ENCODE measurements at places on chromosomes 4 and X. TPM values are rescaled to one million over a fixed set of nuclear protein-coding genes. Genes with fewer than 3 reads are reported as not detected.

- DNase-seq, result no peak
Observed at GRCh38 chrX:121150217-121150616, 102.8 kb downstream of the GLUD2 start.

DNA sequence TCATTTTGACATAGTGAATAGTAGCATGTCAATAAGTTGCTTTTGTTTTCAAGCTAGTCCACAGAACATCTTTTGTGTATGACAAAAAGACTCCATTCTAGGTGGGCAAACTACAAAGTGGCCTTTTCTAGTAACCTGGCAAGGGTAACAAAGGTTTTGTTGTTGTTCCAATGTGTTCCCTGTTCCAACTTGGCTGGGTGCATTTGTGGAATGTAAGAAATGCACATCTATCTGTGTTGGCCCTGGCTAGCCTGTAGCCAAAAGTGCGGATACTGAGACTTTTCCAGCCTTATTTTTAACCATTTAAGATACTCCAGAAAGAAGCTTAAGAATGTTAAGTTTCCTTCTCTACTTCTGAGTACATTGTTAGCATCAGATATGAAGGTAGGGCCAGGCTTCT lies 118.7 kb upstream of the CHRDL1 start:
- DNase-seq, result no peak

DNA sequence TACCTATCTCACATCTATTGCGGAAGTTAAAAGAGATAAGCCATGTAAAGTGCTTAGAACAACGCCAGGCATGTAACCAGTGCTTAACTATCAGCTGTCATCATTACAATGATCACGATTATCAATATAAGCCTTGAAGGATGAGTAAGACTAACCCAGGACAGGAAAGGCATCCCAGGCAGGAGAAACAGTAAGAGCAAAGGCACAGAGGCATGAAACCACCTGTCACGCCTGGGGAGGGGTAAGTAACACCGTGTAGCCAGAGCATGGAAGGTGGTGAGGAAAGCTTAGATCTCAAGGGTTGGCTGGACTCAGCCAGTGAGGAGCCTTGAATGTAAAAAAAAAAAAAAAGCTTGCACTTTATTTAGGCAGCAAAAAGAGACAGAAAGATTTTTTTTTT lies 71.7 kb upstream of the NOCT start:
- DNase-seq, result no peak

GRCh38 chr4:153655928-153656327 lies 28.2 kb upstream of the TLR2 start:
- DNase-seq, result no peak

GRCh38 chr4:7782783-7783182 lies 156.9 kb downstream of the AFAP1 start:
- no peak for DNase-seq

The SPATA4 gene
- total RNA-seq, result not detected

The SCRG1 gene
- total RNA-seq, result 0.92 TPM

The GAGE1 gene
- total RNA-seq, result not detected

- DNase-seq, result peak; percentile 34
Observed at GRCh38 chr4:27759611-27760575, 899.3 kb downstream of the STIM2 start.

DNA sequence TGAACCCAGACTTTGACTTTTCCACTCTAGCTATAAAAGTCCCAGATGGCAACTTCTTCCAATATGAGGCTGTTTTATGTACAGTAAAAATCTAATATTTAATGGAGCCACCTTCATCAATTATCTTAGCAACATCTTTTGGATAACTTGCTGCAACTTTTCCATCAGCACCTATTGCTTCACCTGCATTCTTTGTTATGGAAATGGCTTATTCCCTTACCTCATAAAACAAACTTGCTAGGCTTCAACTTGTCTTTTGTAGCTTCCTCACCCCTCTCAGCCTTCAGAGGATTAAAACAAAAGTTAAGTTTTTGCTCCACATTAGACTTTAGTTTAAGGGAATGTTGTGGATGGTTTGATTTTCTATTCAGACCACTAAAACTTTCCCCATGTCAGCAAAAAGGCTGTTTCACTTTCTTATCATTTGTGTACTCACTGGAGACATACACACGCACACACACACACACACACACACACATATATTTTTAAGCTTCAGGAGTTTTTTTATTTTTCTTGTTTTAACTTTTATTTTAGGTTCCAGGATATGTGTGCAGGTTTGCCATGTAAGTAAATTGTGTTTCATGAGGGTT lies 1296.1 kb upstream of the PABPC4L start:
- DNase-seq, result no peak

DNA sequence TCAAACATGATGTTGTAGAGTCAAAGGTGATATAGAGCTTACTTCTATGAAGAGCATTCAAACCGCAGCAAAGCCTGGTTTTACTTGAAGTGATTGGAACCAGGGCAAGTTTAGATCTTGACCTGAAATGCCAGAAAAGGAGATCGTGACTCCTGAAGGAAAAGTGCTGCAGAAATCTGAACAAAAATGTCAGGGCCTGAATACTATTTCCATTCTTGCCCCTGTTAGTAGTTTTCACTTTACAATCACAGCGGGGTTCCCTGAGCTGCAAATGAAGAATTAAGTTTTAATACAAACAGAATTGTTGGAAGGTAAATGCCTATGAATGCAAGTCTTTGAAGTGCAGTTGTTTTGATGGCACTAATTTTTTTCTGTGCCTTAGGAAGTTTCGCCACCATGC lies 4.1 kb downstream of the SLIT2 start:
- no peak for DNase-seq

The VCX gene
- total RNA-seq, result not detected

DNA sequence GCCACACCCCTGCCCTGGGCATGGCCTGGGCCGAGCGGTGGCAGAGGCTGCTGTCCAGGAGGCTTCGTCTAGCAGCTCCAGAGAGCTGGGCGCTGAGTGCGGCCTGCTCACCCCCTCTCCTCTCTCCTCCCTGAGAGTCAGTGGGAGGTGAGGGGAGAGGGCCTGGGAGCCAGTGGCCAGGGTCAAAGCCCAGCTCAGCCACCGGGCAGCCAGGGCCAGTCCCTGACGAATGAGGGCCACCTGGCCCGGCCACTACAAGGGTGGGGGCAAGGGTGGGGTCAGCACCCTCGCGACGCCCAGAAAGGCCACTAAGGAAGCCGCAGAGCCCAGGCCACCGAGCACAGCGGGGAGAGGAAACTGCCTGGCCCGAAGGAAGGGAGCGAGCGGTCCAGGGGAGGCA lies 131.7 kb downstream of the FAM53A start:
- DNase-seq, result no peak

The HSFX2 gene
- total RNA-seq, result 2.9 TPM

The CHIC2 gene
- 25.0 TPM for total RNA-seq

- DNase-seq, result no peak
Observed at GRCh38 chr4:11535333-11535732, 106.6 kb upstream of the HS3ST1 start.

GRCh38 chr4:89617317-89617716 lies 219.6 kb downstream of the SNCA start:
- DNase-seq, result no peak

GRCh38 chrX:37347420-37347819 lies 1.7 kb upstream of the PRRG1 start:
- DNase-seq, result no peak

DNA sequence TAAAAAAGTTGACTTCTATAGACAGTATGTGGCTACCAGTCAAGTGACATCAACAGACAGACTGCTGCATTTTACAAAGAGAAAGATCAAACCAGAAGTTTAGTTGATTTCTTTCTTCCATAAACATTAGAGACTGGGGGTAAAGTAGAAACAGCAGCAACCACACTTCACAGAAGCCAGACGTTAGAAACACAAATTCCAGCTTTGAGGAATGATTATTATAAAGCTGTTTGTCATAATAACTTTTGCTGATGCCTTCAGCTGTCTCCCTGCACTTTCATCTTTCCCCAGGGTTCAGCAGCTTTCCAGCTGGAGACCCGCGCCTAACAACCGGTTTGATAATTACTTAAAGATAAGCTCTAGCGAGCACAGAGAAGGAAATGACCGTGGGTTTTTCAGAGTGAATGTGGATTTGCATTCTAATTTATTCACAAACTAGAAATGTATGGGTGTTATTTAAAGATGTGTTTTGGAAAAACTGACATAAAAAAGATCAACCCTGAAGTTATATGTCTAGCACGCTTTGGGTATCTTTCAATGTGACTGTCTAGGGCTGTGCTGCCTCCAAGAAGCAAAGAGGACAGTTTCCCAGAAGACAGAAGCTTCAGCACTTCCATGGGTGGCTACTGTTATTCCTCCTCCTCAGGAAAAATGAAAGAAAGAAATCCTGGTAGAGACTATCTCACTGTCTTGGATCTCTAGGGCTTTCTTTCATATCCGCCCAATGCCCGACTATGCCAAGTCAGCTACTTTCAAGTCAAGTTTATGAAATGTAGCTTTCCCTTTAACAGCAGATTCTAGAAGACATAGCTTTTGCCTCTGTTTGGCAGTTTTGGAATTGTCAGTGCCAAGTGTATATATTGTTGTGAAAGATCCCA lies 15.0 kb upstream of the ENAM start:
- peak; percentile 50 for DNase-seq

The GIMD1 gene
- not detected for total RNA-seq

GRCh38 chrX:130094696-130095095 lies 15.6 kb downstream of the ELF4 start:
- DNase-seq, result no peak

- DNase-seq, result no peak
Observed at GRCh38 chr4:19924761-19925160, 326.9 kb upstream of the SLIT2 start.

GRCh38 chrX:30898886-30899285 lies 9.8 kb upstream of the TAB3 start:
- no peak for DNase-seq

- DNase-seq, result no peak
Observed at GRCh38 chrX:120462370-120462769, 6.7 kb downstream of the LAMP2 start.

DNA sequence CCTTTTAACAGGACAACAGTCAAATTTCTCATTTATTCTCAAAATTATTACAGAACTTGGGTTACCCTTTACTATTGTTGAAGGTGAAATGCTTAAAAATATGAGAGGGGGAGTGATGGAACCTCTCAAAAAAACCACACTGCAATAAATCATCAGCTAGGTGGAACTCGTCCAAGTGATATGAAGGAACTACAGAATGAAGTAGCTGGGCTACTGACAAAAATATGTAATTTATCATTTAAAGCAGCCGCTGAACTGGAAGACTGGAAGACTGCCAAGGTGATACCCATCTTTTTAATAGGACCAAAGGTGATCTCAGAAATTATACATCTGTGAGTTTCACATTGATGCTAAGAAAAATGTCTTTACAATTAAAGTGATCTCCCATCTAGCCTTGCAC lies 597.7 kb upstream of the TENM3 start:
- no peak for DNase-seq

DNA sequence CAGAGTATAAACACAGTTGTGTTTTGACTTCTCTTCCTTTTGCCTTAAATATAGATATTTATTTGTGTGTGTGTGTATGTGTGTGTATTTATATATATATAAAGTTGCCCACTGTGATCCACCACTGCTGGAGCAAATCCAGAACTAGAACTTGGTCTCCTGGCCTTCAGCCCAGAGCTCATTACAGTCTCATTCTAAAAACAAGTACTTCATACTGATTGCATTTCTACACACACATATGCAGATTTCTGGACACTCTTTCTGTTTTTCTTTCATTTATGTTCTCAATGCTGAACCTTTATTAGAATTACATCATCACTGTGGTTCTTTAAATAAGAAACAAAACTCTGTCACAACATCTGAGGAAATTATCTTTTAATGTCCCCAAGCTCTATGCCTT lies 381 bp downstream of the TXK start:
- peak; percentile 29 for DNase-seq

The MSX1 gene
- not detected for total RNA-seq

The SGMS2 gene
- 29.5 TPM for total RNA-seq

The SPACA5 gene
- total RNA-seq, result not detected

GRCh38 chr4:82721819-82722423 lies 76.7 kb downstream of the SCD5 start:
- DNase-seq, result peak; percentile 39

The FAM133A gene
- total RNA-seq, result not detected

DNA sequence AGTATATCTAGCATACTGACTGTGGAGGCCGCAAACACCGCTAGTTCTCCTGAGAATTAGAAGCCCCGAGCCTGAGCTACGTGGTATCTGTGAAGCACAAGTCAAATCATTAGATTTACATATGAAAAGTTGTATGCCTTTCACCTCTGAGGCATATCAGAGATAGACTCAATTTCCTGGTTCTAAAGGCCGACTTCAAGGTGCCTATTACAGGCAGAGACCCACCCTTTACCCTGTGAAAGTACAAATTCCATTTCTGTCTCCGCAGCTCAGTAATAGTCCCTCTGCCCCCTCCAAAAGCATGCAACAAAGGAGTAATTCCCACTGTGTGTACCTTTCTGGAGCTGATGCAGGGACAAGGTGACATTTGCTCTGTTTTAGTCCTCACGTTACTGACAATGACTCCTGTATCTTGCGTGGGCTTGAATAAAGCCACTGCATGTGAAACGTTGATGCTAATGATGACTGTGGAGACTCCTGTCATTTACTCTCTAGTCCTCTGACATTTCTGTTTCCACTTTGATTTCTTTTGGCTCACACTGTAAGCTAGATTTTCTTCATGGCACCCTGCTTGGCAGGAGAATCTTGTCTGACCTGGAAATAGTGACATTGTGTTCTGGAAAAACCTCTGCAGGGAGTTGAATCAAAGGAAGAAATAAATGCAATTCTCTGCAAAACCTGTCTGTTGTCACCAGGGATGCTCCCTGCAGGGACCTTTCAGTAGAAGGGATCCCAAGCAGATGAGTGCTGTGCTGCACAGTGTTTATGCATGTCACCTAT lies 273.2 kb upstream of the EMCN start:
- peak; percentile 68 for DNase-seq

The COL4A5 gene
- 160 TPM for total RNA-seq

The UNC5C gene
- 14.3 TPM for total RNA-seq

DNA sequence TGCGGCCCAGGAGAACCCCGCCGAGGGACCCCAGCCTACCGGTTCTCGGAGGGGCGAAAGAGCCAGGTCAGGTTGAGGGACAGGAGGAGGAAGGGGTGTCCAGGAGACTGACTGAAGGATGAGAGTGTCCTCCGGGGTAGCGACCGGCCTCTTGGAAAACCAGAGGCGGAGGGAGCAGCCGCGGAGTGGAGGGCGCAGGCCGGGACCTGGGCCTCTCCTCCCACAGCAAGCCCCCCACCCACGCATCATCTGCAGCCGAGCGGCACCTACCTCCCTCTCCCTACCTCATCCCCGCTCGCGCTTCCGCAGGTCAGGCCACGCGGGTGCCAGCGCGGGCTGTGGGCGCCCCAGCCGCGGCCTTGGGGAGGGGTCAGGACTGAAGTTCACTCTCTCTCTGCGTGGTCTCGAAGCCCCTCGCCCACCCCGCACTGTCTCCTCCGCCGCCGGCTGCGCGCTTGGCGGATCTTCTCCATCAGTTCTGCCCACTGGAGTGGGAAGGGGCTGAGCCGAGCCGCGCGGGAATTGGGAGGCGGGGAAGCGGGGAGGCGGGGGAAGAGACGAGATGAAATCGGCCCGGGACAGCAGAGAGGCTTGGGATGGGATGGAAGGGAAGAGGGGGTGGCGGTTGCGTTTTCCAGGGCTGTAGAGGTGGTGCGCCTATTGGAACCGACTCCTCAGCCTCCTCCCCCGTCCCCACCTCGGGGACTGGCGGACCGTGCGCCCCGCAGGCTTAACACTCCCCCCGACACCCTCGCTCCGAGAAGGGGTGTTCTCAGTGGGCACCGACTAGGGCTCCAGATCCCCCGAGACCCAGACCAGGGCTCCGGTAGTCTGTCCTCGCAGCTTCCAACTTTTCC lies 1.8 kb downstream of the NLGN4X start:
- DNase-seq, result peak; percentile 57

The EVC gene
- 18.7 TPM for total RNA-seq

GRCh38 chrX:120662662-120663061 lies 32.8 kb upstream of the C1GALT1C1 start:
- no peak for DNase-seq

GRCh38 chr4:102780476-102781144 lies 19.8 kb upstream of the MANBA start:
- DNase-seq, result peak; percentile 81
